ENCODE measurements at places on chromosomes 2 and 18.

DNA sequence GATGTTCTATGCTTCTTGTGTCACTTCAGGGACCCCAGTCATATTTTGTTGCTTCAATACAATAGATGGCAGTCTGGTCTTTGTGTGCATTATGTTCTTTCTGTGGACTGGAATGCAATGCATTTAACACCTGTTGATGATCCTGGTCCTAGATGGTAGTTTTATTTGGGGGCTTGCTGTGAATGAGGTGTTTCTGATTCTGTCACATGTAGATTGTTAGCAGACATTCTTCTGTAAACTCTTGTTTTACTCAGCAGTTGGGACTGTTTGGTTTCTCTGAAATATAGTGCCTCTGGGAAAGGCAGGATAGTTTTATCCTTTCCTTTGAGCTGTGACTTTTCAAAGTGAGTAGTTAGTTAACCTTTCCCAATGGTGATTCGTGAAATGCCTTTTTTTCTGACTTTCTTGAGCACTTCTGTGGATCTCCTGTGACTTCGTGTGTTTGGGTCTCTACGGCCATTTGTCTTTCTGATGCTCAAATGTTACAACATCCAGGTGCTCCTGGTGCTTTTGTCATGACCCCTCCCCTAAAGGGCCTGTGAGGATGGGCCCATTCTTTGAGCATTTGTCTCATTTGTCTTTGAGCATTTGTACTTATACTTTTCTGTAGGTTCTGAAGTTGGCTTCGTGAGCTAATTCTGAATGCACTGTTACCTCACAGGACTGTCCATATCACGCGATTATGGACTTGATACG is 20.8 kb downstream of the ADNP2 start:
- no peak for DNase-seq

- DNase-seq = no peak
Observed at GRCh38 chr2:237154082-237154638, 68.5 kb downstream of the COPS8 start.

GRCh38 chr2:107595285-107595684 is 231.4 kb upstream of the RGPD4 start:
- no peak for DNase-seq

DNA sequence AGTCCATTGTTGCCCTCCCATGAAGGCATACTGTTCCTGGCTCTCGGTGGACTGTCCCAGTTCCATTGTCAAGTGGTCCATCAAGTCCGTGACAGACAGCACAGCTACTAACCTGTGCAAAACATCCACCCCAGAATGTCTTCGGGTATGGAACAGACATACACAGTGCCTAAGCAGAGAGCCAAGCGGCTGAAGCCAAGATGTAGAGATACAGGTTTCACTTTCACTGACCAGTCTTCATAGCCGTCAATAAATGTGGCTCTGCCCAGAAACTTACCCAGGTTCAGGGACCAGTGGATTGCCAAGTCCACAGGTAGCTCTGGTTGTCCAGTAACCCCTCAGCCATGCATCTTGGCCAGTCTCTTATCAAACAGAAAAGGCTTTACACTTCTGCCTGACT is 10.7 kb upstream of the PAPOLG start:
- no peak for DNase-seq

DNA sequence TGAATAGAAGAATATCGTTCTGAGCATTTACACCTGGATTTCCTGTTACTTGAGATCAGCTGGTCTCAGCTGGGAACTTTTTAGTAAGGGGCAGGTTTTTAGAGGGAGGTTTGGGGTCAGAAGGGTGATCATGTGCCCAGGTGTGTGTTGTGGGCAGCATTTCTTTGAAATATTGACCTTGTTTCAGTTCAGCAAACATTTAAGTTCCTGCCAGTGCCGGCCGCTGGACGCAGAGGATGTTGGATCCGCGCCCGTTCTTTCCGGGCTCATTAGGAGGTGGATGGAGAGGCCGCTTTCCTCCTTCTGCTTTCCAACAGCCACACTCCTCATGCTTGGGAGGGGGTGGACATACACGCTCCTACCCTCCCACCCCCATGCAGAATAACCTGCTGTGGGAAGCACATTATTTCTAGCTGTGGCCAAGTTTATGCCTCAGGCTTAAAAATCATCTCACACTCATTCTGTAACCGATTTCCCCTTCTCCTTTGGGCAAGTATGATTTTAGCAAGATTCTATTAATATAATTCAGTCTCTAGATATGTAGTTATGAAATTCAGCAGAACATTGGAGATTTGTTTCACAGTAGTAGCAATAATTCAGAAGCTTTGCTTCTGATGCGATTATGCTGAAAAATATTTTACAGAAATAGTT is 131.4 kb downstream of the ZNF236 start:
- no peak for DNase-seq

GRCh38 chr2:234478121-234478858 is 18.6 kb downstream of the ARL4C start:
- no peak for DNase-seq

DNA sequence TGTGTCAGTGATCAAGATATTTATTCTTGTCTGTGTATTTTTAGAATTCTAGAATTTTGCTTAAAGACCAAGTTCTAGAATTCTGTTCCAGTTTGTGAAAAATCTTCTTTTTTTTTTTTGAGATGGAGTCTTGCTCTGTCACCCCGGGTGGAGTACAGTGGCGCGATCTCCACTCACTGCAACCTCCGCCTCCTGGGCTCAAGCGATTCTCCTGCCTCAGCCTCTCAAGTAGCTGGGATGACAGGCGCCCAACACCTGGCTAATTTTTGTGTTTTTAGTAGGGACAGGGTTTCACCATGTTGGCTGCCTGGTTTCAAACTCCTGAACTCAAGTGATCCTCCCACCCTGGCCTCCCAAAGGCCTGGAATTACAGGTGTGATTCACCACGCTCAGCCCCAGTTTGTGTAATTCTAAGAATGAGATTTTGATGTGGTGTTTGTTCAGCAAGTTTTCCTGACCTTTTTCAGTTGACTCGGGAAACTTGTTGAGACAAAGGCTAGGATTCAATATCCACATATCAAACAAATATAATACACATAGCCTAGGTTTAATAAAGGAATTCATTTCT is 3.6 kb downstream of the EIF5B start:
- no peak for DNase-seq

DNA sequence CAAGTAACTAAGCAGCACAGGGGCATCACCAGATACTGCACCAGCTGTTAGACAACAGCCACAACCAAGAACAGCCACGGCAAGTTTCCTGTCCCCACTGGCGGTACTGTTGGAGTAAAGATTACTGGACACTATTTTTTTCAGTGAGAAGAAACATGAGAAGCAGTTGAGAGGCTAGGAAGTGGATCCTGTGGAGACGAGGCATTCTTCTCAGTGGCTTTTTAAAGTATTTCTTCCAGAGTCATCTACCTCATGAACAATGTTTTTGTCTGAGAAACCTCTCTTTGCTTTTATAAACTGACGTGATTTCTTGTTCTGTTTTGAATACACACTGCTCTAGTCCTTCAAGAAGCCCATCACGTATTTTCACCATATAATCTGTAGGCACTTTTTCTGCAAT is 18.8 kb downstream of the TM4SF20 start:
- DNase-seq = no peak

DNA sequence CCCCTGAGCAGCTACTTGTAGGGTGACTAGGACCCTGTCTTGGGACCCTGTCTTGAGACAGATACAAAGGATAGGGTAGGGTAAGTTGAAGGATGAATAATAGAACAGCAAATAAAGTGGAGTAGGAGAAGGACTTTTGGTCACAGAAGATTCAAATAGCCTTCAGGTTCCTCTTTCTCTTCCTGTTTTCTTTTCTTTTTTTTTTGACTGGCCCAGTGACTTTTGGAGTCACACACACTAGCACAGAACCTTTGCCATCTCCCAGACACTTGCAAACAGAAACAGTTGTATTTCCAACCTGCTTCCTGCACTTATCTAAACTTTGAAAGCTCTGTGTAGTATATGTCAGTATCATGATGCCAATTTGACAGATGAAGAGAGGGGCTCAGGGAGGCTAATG is 108.2 kb downstream of the TDRD15 start:
- DNase-seq = no peak

- no peak for DNase-seq
Observed at GRCh38 chr2:9697909-9698308, 67.1 kb upstream of the YWHAQ start.

GRCh38 chr2:231715988-231716616 is 7.8 kb downstream of the PTMA start:
- no peak for DNase-seq

DNA sequence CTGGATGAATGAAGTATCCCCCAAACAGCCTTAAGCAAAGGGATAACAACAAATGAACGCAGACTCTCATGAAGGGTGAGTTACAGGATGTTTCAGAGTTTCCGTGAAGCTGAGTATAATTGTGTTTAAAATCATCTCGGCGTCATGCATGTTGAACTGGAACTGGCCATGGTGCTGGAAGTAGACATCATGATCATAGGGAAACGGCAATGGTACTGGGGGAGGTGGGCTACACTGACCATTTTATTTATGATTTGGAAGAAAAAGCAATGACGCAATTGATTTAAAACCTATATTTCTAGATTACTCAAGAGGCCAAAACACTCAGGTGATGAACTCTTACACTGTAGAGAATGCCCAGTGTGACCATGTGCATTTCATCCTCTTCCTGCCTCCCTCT is 387.9 kb upstream of the MYT1L start:
- no peak for DNase-seq

GRCh38 chr2:10844097-10844496 is 31.5 kb upstream of the PDIA6 start:
- DNase-seq = no peak

DNA sequence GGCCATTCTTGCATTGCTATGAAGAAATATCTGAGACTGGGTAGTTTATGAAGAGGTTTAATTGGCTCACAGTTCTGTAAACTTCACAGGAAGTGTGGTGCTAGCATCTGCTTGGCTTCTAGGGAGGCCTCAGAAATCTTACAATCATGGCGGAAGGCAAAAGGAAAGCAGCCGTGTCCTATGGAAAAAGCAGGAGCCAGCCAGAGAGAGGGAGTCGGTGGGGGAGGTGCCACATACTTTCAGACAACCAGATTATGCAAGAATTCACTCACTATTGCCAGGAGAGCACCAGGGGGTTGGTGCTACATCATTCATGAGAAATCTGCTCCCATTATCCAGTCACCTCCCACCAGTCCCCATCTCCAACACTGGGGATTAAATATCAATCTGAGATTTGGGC is 64.1 kb downstream of the CPS1 start:
- no peak for DNase-seq

GRCh38 chr18:43866696-43867095 is 589.4 kb upstream of the SYT4 start:
- DNase-seq = no peak

DNA sequence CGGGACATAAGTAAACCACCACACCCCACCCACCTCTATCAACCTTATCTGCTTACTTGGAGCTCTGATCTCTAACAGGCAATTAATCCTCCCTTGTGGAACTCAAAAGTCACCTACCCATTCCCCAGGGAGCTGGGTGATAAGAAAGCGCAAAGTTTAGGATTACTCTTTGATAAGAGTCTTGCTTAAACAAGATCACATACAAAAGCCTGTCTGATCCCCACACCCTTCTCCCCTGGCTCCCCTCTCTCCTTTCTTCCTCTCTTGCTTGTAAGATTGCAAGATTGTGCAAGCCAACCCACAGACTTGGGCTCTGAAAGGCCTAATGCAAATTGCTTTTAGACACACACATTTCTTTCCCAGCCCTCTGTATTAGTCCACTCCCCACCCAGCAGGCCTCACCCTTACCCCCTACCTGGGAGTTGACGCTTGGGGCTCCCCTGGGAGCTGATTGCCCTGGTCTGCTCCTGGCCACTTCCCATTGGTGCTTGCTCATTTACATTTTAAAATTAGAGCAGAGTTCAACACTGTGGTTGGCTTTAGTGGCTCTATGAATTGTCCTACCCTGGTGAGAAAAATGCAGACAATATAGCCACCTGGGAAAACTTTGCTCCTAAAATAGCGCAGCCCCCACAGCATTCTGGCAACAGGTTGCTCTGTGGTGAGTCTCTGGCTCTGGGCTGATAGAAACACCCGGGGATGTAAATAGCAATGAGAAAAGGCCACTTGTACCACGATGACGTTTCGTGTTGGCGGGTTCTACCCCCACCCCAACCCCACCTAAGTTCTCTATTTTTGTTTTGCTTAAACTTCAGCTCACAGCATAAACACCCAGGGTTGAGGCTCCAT is 92.8 kb upstream of the MSH2 start:
- DNase-seq = no peak

DNA sequence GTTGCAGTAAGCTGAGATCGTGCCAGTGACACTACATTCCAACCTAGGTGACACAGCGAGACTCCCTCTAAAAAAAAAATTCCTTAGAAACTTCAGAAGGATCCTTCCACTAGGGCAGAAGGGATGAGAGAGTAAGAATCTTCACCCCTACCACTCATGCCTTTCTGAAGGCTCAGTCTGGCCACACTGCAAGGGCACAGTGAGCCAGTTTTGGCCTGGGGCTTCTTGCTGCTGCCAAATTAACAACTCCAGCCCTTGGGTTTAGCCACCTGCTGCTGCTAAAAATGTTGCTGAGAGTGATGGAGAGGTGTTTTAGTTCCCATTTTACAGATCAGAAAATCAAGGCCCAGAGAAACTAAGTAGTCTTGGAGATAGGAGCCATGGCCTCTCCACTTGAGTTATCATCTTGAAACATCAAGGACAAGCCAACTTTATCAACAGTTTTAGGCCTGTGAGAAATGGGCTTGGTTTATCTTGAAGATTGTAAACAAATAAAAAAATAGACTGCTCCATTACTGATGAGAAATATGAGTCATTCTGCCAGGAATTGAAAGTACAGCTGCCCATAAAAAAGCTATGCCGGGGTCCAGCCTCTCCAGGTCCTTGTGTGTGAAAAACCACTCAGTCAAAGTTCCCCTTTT is 31.9 kb upstream of the CASP8 start:
- DNase-seq = no peak

- no peak for DNase-seq
Observed at GRCh38 chr2:50840341-50841124, 191.4 kb downstream of the NRXN1 start.

GRCh38 chr2:177796654-177797415 is 275.7 kb downstream of the PDE11A start:
- DNase-seq = no peak
